Activated T-helper 1 cell treated with Interleukin-2 at 50 U/mL for 16 hours (primary cell): ENCODE measurements at places on chromosomes 4 and X.

GRCh38 chr4:108029016-108029720 lies 39.5 kb downstream of the HADH start:
- no peak for DNase-seq

- DNase-seq, result no peak
Observed at GRCh38 chr4:180808862-180809261, 1434.3 kb upstream of the TENM3 start.

DNA sequence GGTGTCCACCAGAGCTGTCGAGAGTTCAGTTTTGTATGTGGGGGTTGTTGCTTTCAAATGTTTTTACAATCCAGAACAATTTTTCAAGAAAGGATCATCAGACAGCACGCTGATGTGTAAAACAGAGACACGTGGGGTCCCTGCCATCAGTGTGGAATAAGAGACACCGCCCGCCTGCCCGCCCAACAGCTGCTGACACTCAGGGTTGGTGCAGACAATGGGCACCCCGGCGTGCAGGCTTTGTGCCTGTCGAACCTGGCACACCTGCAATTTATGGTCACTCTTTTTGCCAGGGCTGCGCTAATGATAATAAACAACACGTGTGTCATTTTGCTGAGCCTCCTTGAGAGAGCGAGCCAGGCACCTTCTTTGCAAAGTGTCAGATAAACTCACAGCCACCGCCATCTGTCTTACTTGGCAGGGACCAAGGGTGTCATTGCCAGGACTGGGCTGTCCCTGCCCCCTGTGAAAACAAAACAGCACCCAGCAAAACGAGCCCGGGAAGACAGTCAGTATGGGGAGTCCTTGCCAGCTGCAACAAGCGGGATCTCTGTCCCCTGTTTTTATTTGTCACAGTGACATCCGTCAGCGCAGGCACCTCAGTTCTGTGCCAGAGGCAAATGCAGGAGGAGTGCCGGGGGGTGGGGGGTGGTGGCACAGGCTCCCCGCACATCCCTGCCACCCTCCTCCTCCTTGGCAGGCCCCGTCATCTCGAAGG lies 69.1 kb downstream of the PSAPL1 start:
- no peak for DNase-seq

DNA sequence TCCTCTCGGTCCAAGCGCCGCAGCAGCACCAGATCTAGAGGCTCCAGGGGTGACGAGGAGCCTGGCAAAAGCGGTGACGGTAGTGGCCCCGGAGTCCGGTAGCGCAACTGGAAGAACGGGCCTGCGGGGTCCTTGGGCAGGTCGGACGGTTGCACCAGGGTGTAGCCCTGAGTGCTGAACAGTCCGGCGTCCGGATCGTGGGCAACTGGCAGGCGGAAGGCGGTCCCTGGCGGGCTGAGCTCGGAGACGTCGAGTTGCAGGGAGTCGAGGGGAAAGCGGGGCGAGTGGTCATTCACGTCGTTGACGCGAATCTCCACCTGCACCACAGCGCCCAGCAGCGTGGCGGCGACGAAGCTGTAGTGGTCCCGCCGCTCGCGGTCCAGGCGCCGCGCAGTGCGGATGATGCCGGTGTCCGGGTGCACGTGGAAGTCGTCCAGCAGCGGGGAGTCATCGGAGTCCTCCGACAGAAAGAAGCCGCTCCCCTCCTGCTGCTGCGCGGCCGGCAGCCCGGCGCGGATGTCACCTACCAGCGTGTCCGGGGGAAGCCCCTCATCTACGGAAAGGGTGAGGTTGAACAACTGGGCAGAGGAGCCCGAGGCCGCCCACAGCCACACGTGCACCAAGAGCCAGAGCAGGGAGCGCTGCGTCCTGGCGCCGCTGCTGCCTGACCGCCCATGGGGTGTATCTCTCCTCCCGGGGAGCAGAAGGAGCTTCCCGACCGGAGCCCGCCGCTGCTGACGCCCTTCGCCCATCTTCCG lies 837 bp downstream of the DCHS2 start:
- no peak for DNase-seq

DNA sequence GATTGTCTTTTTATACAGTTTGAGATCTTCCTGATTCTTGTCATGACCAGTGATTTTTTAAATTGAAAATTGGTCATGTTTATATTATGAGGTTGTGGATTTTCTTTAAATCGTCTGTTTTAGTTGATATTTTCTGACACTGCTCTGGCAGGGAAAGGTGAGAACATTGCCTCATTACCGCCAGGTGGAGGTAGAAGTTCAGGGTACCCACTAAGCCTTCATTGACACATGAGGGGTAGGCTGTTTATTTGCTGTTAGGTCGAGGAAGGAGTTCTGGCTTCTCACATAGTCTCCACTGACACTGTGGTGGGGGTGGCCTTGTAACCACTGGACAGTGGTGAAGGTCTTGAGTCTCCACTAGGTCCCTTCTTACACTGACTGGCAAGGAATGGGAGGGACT lies 117.6 kb upstream of the GPR101 start:
- no peak for DNase-seq

DNA sequence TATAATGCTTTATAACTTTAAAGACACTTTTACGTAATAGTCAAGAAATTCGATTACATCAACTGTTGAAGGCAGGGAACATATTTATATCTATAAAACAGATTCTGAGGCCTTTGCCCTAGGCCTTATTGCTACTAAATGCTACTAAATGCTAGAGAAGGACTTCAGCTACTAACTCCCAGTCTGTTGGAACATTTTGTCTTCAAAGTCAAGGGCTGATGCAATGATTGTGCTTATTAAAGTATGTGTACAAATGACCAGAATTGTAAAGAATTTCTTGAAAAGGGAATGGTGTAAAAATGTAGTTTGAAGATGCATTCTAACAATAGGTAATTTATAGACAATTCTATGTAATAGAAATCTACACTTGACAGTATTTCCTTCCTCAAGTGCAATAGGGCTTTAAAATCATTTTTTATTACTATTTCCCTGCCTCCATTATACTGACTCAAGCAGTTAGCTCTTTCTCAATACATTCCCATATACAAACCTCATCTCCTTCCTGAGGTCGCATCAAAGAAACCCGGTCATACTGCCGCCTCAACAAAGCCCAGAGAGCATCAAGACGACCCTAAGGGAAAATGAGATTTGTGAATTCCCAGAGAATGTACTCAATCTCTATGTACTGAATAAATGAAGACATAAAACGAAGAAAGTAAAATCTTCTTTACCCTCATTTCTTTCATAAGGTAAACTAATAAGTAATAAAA lies 95.7 kb downstream of the ANTXR2 start:
- no peak for DNase-seq

GRCh38 chrX:42772874-42773273 lies 5.1 kb downstream of the PPP1R2C start:
- no peak for DNase-seq

DNA sequence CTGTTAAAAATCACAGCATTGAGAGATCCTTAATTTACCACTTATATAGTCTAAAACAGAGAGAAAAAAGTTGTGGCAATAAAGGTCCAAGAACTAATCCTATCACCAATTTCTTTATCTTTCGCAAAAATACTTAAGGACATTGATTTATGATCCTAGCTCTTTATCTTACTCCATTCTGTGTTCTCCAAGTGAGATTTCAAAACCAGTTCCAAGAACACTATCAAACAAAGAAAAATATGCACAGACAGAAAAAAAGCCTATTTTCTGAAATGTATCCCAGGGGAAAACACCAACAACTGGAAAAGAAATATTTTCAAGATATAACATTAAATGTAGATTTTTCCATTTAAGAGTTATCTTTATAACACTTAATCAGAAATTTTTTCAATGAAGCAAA lies 172.8 kb downstream of the APBB2 start:
- no peak for DNase-seq

- no peak for DNase-seq
Observed at GRCh38 chr4:105092768-105093167, 53.9 kb upstream of the TET2 start.
